Lower leg skin (tissue), 4 donors: ENCODE measurements at places on chromosomes 16 and 17.

GRCh38 chr16:35725949-35726348 lies 2266.5 kb downstream of the TP53TG3F start:
- no peak for DNase-seq

GRCh38 chr17:1625581-1625980 lies 3.1 kb downstream of the SLC43A2 start:
- DNase-seq = no peak

GRCh38 chr17:47878203-47879027 lies 17.6 kb upstream of the SP2 start:
- DNase-seq = no peak

GRCh38 chr17:40264458-40265185 lies 23.1 kb upstream of the CDC6 start:
- no peak for DNase-seq

- DNase-seq = peak; percentile 92
These were observed 17.4 kb downstream of the ITPRIPL2 start for GRCh38 chr16:19130852-19131824.

- DNase-seq = no peak
These were observed 339.8 kb downstream of the BCAS3 start for GRCh38 chr17:61017317-61018006.

- DNase-seq = no peak
These were observed 116.9 kb upstream of the CLEC3A start for GRCh38 chr16:77905374-77905920.

GRCh38 chr17:71866095-71866494 lies 254.7 kb upstream of the SOX9 start:
- DNase-seq = no peak

- DNase-seq = no peak
These were observed 70.2 kb downstream of the SPAG9 start for GRCh38 chr17:51050291-51051033.

DNA sequence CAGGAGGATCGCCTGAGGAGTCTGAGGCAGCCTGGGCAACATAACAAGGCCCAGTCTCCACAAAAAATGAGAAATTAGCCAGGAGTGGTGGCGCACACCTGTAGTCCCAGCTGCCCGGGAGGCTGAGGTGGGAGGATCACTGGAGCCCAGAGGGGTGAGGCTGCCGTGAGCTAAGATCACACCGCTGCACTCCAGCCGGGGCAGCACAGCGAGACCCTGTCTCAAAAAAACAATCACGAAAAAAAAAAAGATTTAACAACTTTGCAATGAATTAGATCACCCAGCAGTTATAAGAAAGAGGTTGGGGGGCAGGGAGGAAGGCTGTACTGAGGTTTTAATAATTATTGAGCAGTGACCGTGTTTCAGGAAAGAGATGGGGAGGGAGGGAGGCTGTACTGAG lies 49.4 kb downstream of the RPH3AL start:
- DNase-seq = no peak

- DNase-seq = no peak
These were observed 22.3 kb upstream of the SMG1 start for GRCh38 chr16:18948372-18949020.

DNA sequence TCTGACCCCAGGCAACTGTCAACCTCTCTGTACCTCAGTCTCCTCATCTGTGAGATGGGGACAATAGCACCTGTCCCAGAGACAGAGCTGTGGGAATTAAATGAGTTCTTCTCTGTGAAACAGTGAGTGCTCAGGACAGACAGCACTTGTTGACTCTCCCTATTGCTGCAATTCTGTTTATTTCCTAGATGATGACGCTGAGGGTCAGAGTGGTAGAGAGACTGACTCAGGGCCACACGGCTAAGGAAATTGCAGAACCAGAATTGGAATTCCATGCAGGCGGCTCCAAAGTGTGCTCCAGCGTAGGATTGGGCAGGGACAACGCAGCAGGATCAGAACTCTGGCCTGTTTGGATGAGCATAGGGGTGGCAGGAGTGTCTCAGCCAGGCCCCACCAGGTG lies 302.2 kb downstream of the C16orf95 start:
- DNase-seq = no peak

GRCh38 chr17:13575922-13576419 lies 25.8 kb downstream of the HS3ST3A1 start:
- no peak for DNase-seq

DNA sequence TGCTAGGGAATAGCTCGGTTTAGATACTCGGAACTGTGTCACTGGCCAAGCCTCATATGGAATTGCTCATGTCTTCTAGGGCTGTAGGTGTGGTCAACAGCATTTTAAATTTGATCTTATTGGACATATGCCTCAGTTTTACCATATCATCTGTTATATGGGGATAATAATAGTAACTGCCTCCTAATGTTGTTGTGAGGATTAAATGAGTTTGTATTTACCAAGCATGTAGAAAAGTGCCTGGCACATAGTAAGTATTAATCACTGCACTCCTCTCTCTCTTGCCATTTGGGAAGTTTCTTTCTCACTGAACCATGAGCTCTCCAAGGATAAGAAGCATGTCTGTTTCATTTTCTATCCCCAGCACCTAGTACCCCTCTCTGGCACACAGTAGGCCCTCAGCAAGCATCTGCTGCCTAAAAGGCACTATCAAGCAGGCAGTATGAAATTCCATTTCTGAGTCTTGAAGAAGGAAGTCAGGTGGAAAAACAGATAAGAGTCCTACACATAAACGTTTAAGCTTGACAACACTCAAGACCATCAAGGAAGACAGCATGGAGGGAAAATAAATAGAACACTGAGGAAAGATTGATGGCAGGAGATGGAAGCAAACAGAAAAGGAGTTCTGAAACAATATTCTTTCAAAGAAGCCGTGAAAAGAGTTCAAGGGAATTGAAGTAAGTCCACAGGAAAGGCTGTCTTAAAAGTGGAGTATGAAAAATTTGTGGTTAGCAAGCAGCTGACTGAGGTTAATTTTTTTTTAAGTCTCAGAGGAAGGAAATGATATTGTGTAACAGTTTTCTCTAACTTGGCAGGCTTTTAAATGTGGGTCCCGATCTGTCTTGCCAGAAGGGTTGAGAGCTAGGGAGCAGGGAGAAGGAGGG lies 2.2 kb upstream of the ATP6V0A1 start:
- no peak for DNase-seq

DNA sequence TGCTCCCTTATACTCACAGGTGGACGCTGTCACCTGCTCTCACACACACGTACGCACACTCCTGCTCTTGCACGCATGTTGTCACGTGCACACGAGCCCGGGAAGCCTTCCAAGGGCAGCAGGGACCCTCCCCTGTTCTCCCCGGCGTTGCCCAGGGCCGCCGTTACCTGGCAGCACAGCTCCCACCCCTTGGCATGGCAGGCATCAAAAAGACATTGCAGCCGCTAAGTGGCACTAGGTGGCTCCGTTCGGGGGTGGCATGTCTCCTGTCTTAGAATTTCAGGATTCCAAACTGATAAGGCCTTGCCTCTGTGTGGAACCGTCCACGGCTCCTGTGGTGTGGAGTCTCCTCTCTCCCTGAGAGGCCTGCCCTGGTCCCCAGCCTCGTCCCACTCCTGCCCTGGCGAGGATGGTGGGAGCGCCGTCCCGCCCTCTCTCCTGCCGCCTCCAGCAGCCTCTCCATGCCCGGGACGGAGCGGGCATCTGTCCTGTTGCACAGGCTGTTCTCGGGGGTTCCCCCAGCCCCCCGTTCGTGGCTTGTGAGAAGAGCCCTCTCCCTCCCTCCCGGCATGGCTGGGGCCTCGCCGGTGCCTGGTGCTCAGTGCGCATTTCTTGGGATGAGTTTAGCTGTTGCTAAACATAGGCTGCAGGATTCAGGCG lies 126.7 kb upstream of the GSE1 start:
- DNase-seq = no peak

GRCh38 chr17:7626956-7627249 lies 718 bp downstream of the SAT2 start:
- no peak for DNase-seq

GRCh38 chr16:30786936-30787612 lies at the start of gene ZNF629:
ZNF629 (minus strand) TSS chr16:30787205; CDS start chr16:30784482, 2,723 bp downstream.
- peak; percentile 62 for DNase-seq

DNA sequence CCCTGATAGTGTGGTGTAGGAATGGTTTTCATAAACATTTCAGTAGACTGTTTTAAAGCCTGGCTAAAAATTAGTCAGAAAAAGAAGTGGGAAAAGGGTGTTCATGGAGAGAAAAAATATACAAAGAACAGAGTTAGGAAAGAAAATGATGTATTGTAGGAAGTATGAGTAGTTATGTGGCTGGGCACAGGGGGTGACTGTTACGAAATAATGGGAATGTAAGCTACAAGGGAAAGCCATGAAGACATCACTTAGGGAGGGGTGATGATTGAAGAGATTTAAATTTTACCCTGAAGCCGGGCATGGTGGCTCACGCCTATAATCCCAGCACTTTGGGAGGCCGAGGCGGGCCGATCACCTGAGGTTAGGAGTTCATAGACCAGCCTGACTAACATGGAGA lies 55.3 kb downstream of the NUP88 start:
- DNase-seq = no peak

- peak; percentile 67 for DNase-seq
These were observed 27.3 kb downstream of the SLFN11 start for GRCh38 chr17:35345926-35346771.

- DNase-seq = no peak
These were observed 20.4 kb downstream of the CA4 start for GRCh38 chr17:60169921-60170817.
